T-helper 1 cell (primary cell): ENCODE measurements at places on chromosomes 4 and X.

DNA sequence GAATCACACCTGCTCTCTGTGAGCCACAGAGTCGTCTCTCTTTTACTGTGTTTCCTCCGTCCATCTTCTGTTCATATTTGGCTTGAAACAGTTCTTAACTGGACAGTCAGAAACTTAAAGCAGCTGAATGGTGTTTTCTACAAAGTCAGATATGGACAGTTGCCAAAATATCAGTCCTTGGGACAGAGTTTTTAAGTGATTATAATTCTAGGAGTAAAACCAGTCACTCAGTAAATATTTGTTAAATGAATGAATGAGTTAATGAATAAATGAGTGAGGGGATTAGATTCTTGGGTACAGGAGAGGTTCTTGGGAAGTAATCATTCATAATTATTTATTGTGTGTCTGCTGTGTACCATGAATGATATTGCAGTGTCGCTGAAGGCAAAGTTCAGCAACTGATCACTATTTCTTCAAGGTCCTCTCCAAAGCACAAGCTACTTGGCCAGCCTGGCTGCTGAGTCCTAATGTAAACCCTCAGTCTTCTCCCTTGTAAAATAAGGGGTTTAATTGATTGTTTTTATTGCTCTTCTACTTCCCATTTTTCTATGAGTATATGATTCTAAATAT lies 5.5 kb upstream of the SCRG1 start:
- DNase-seq, result no peak

GRCh38 chrX:111098874-111099273 lies 2.9 kb downstream of the PAK3 start:
- peak; percentile 73 for DNase-seq

- no peak for DNase-seq
These were observed 64.5 kb upstream of the LSM6 start for GRCh38 chr4:146110871-146111485.

- no peak for DNase-seq
These were observed 155.8 kb downstream of the ARAP2 start for GRCh38 chr4:36088542-36088941.

DNA sequence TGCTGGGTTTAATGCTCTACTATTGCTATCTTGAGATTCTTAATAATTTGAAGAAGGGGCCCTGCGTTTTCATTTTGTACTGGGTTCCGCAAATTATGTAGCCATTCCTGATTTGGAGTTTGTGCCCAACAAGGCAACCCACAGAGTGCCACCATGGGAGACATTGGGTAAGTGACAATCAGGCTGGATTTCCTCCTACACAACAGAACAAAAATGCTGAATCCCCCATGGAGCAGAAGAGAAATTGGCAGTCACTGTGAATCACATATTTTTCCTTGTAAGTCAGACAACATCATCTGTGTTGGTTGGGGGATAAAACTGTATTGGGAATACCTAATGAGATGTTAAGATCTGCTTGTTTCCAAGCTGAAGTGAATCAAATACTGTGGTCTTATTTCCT lies 80.9 kb downstream of the CNGA2 start:
- DNase-seq, result no peak

- no peak for DNase-seq
These were observed 902.3 kb upstream of the SLIT2 start for GRCh38 chr4:19349416-19349815.

GRCh38 chr4:147345662-147346061 lies 135.2 kb upstream of the EDNRA start:
- no peak for DNase-seq

GRCh38 chr4:132605551-132605950 lies 543.5 kb upstream of the PCDH10 start:
- DNase-seq, result no peak
